ENCODE measurements at places on chromosomes 1 and 21.

- no peak for DNase-seq
These were observed 24.2 kb upstream of the SLFNL1 start for GRCh38 chr1:41045740-41046139.

- no peak for DNase-seq
These were observed 5.6 kb downstream of the TMEM54 start for GRCh38 chr1:32895325-32896215.

- DNase-seq: no peak
These were observed 10.0 kb upstream of the RASSF5 start for GRCh38 chr1:206497363-206497762.

- no peak for DNase-seq
These were observed 2.4 kb downstream of the PEAR1 start for GRCh38 chr1:156895927-156896326.

DNA sequence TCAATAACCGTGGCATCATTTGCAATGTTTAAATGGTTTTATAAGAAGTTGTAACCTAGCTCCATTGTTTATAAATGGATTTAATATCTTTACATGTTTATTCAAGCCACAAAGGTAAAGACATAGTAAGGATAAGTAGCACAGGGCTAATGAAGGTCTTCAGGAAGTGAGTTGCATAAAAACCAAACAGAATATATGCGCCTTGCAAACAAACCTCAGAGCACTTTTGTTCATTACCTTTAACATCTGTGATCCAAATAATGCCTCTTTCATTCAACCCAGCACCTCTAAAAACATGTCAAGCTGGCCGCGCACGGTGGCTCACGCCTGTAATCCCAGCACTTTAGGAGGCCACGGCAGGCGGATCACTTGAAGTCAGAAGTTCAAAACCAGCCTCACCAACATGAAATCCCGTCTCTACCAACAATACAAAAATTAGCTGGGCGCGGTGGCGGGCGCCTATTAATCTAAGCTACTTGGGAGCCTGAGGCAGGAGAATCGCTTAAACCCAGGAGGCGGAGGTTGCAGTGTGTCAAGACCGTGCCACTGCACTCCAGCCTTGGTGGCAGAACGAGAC lies 25.3 kb downstream of the BRINP3 start:
- no peak for DNase-seq

DNA sequence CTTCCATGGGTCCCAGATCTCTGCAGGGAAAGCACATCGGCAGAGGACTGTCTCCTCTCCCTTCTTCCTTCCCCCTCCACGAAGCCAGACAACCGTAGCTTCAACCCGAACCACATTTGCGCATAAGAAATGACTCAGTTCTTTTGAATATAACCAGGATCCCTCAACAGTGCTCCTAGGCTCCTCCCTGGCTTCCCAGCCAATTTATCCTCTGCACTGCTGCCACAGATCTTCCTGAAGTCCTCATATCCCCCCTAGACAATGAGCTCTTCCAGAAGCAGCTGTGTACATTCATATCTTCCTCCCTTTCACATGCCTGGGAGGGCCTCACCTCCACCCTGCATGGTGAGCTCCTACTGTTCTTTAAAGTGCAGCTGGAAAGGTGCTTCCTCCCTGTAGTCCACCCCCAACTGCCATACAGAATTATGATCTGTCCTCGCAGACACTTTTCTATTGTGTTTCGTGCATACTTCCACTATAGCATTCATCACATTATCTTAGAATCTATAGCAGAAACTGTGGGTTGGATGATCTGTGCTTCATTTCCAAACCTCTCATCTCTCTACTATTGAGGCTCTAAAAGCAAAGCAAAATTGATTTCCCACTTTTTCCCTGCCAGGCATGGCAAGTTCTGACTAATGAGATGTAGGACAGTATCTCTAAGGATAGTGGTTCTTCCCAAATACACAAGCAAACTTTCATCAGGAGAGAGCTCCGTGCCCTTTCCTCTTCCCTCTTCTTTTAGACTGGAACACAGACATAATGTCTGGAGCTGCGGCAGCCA lies 179.3 kb upstream of the HMGB4 start:
- no peak for DNase-seq

DNA sequence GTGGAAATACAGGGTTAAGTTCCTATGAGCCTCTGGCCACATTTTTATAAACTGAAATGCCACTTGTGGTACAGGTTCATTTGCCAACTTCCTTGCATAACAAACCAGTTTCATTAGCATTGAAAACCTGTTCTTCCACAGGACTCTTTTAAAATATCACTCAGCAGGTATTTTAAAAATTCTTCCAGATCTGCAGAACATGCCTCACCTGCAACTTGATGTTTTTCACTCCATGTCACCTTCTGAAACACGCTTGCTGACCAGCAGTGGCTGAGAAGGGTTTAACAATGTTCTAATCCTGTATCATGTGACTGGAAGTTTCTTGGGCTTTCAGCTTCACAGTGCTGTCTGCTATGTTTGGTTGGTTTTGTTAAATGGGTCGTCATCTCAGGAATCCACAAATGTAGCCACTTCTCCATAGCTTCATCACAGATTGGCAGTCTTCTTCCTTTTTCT lies 17.6 kb upstream of the CBR3 start:
- DNase-seq: no peak

GRCh38 chr21:44989943-44990780 lies 50.3 kb downstream of the SLX9 start:
- DNase-seq: no peak

DNA sequence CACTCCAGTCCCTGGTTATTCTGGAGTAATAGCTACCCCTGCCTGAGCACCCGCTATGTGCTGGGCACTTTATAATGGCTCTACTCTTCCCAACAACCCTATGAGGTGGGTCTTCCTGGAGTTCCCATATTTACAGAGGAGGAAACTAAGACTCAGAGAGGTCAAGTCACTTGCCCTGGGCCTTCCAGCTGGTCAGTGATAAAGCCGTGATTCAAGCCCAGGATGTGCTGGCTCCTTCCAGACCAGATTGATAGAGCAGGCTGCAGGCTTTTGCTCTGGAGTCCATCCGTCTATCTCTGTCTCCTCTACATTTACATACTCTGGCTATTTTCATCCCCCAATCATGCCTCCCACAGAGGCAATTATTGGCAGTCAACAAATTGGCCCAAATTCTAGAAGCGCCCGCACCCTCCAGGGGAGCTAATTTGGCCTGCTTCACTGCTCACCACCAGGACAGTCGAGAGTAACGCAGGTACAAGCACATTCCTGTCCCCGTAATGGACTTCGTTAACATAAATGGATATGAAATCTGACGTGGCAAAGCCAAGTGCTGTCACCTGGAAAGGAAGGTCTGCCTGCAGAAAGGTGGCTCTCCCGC lies 39.8 kb upstream of the SELENON start:
- DNase-seq: no peak

- DNase-seq: no peak
These were observed 269.9 kb downstream of the AJAP1 start for GRCh38 chr1:4924356-4924755.

DNA sequence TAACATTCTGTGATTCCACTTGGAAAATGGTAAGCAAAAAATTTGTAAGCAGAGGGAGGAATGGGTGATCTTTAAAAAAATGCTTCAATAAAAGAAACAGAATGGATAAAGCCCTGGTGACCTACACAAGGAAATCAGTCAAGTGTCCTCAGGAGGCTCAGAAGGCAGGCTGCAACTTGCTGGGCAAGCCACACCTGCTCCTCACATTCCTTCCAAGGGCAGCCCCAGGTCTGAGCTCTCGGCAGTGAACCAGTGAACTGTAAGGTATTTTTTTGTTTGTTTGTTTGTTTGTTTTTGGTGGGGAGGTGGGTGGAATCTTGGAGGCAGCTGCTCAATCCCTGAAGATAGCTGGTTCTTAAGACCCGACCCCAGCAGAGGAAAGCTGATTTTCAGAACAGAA lies 4.4 kb downstream of the TACSTD2 start:
- DNase-seq: no peak

GRCh38 chr1:181396171-181396670 lies 87.1 kb upstream of the CACNA1E start:
- peak; percentile 76 for DNase-seq

GRCh38 chr1:174740249-174740968 lies 259.3 kb upstream of the CACYBP start:
- no peak for DNase-seq

DNA sequence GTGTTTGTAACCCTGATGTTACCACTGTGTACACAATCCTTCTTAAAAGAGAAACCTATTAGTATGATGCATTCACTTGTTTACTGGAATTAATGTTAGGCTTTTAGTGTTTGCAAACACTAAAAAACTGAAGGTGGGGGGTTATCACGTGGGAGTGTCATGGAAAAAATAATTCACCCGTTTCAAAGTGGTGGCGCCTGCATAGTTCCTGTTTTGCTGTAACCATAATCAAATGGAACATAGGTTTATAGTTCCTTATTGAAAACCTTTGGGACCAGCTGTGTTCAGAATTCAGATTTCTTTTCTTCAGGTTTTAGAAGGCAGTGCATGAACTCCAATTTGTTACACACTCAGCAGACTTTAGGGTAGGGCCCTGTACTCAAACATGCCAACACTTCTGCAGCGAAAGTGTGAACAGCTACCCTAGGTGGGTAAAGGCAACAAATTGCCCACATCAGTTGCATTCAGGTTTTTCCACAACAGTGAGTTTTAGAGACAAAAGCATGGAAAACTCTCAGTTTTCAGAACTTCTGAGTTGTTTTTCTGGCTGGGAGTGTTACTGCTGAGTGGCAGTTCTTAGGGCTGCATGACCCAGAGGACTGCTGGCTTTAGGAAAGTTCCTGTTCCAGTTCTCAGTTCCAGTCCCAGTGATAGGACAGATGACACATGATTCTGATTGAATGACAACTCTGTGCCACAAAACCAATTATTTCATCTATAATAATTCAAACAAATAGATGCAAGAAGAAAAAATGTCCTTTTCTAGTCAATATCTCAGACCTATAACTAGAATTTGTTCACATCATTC lies 29.1 kb upstream of the IVNS1ABP start:
- no peak for DNase-seq

DNA sequence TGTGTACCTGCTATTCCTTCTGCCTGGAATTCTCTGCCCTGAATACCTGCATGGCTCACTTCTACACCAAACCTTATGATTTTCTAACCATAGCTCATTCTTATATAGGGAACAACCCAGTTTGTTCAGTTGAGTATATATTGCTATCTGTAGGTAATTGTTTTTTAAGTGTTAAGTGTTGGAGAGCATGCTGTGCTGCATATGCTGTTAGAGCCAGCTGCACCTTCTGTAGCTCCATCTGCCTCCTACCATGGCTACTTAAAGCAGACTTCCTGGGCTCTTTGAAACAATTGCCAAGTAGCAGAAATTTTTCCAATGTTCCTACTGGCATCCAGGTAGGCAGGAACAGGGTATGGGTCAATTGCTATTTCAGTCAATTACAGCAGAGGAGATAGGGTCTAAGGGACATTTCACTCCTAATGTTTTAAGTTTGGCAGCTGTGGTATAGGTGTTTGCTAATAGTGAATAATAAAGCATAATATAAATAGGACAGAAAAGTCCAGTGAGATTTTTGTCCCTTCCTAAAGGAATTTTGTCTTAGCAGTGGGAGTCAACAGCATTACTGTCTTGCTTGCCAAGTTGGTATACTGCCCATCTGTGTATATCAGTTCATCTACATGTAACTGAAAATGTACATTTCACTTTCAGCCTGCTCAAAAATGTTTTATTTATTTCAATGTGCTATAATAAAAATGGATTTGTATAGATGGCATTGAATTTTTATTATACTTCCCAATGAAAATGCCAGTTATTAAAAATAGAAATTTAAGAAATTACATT lies 34.0 kb upstream of the C1orf115 start:
- no peak for DNase-seq

DNA sequence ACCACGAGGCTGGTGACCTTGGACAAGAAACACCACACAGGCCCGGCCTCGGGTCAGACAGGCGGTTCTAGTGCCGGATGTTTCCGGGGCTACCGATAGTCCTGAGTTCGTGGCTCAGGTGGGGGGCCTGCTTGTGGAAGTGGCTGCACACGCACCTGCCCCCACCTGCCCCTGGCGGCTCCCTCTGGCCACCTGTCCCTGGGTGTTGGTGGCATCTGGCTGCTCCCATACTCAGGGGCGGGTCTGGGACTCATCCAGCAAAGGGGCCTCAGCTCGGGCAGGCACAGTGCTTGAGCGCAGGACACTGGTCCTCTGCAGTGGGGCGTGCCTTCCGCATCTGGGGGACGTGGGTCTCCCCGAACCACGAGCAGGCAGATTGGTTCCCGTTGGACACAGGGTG lies 33.6 kb downstream of the TP73 start:
- DNase-seq: no peak

- no peak for DNase-seq
These were observed 5.2 kb downstream of the TMEM63A start for GRCh38 chr1:225876900-225877510.

DNA sequence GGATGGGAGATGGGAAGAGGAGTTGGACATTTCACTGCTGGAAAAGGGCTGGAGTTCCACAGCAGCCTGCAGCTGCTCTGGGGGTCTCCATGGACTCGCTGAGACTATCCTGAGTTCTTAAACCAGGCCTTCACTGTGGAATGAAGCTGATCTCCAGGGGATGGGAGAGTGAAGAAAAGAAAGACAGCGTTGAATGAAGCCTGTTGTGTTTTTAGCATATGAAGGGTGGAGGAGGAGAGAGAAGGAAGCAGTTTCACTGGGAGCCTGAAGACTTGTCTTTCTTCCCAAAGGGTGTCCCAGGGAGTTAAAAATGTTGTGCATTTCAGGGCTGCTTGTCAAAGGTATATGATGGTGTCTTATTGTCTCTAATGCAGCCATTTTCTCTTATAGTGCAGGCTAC lies 9.2 kb downstream of the ROR1 start:
- DNase-seq: no peak

DNA sequence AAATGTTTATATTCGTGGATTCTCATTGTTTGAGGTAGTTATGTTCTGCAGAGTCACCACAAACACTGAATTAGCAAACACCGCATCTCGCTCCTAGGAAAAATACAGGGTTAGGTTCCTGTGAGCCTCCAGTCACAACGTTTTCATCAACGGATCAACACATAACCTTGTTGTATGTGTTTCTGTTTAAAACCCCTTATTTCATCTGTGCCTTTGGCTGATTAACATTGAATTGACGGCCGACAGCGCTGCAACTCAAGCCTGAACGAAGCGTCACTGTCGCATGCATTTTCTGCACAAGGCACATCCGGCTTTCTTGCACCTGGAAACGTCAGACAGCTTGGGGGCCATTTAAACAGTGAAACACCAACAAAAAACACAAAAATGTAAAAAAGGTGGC lies 8.4 kb downstream of the SLC45A1 start:
- DNase-seq: no peak

- no peak for DNase-seq
These were observed 106.5 kb downstream of the UCHL5 start for GRCh38 chr1:192952646-192953045.

Measured in central memory CD4-positive, alpha-beta T cell (primary cell).